NCI-H187 (cell line): ENCODE measurements at places on chromosomes 4 and X.
A peak's percentile ranks its signal among the peaks of the same experiment; 100 is the strongest.

DNA sequence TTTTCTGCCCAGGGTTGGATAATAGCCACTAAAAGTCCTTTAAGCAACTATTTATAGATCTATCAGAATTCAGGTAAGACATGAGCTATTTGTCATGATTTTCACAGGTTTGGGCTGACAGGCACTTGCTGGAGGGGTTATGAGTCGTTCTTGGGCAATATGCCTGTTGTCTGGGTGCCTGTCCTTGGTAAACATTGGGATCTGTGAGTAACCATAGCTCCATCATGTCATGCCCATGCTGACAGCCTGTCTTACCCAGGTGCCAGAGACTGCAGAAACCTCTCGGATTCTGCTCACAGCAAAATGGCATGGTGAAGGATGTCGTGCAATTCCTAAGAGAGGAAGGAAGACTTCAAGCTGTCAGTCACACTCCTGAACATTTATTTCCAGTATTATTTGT lies 116.0 kb upstream of the PUDP start:
- no peak for DNase-seq

DNA sequence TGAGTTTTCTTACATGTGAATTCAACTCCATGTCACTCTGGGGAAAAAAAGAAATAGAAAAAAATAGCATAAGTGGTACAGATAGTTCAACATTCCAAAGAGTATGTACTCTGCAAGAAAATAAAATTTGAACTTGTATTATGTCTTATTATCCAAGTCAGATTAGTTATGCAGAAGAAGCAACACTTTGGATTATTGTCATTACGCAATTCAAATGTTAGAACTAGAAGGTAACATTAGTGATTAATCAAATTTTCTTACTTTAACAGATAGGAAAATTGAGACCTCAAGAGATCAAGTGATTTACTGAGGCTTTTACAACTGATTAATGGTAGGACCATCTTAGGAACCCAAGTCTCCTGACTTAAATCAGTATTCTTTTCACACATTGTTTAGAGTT lies 159.1 kb downstream of the STIM2 start:
- no peak for DNase-seq

DNA sequence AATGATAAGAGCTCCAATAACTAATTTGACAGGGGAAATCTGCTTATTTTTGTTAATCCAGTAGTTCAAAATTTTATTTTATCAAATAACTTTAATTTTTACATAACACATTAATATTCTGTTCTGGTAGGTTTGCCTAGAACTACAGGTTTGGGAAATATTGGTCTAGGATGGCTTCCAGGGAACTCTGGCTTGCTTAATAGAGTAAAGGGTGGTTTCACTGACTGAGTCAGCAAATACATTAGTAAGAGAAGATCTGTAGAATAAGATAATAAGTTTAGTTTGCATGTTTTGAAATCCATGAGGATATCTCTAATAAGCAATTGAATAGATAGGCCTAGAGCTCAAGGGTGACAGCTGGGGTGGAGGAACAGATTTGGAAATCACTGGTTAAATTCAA lies 500.7 kb downstream of the ZNF674 start:
- no peak for DNase-seq

DNA sequence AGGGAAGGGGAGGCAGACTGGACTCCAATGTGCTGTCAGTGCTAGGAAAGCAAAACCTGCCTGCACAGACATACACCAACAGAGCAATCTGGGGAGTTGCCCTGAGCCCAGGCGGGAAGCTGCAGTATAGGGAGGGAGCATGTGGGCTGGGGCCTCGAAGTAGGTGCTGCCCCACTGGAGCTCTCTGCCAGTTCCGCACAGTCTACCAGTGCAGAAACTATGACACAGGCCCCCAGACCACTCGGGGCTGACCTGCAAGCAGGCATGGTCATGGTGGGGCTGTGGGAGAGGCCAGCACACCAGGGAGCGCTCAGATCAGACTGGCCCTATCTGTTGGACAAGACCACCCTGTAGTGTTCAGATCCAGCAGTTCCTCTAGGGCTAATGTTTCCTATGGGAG lies 344.1 kb upstream of the TRAM1L1 start:
- no peak for DNase-seq

DNA sequence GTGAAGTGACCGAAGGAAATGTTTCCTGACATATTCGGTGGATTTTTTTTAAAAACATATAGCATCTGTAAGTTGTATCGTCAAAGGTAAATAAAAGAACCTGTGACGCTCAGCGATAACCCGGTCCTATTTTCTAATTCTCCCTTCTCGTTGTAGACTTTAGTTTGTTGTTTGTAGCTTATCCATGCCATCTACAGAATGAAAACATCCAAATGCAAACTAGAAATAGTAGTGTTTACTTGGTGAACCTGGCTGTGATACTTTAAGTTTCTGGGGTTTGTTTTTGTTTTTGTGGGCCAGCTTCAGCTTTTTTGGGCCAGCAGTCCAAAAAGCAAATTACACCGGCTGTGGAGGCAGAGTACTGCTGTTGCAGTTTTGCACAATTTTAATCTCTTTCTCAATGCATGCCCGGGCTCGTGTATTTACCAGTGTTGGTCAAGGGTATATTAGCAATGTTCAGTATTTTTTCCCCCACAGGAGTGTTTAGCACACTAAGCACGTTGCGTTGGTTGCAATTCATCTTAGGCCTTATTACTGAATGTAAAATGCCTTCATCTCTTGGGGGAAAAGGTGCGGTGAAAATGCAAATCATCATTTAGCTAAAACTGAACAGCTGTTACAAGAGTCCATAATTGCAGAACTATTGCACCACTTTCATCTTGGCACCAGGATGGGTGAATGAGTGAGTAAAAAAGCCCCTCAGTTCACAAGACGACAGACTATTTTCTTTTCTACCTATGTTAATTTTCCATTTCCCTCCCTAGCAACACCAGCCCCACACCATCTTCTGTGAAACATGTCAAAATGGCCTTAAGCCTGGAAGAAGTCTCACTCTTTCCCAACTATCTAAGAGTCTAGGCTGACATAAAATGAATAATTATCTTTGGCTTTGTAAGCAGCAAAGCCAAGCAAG lies 1.7 kb upstream of the CNOT6L start:
- no peak for DNase-seq

DNA sequence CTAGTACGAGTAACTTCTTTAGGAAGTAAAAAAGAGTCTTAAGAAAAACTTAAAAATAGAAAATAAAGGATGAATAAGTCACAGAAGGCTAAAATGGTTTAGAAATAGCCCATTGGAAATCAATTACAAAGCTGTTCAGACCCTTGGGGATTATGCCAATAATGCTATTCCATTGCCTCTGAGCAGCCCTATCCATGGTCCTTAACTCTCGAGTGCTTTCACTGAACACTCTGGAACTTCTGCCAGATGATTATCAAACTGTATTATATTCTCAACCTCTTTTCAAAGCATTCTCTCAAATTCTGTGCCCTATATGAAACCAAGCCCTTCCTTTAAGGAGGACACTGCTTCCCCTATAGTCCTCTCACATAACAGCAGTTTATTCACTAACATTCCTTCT lies 17.0 kb downstream of the SLC9B1 start:
- no peak for DNase-seq

- no peak for DNase-seq
These were observed 9.3 kb upstream of the SEC24B start for GRCh38 chr4:109424093-109424841.

- DNase-seq = no peak
These were observed 6.3 kb upstream of the HAUS3 start for GRCh38 chr4:2248044-2248780.

- peak; percentile 49 for DNase-seq
These were observed 252.3 kb downstream of the NLGN4X start for GRCh38 chrX:5976332-5976731.

DNA sequence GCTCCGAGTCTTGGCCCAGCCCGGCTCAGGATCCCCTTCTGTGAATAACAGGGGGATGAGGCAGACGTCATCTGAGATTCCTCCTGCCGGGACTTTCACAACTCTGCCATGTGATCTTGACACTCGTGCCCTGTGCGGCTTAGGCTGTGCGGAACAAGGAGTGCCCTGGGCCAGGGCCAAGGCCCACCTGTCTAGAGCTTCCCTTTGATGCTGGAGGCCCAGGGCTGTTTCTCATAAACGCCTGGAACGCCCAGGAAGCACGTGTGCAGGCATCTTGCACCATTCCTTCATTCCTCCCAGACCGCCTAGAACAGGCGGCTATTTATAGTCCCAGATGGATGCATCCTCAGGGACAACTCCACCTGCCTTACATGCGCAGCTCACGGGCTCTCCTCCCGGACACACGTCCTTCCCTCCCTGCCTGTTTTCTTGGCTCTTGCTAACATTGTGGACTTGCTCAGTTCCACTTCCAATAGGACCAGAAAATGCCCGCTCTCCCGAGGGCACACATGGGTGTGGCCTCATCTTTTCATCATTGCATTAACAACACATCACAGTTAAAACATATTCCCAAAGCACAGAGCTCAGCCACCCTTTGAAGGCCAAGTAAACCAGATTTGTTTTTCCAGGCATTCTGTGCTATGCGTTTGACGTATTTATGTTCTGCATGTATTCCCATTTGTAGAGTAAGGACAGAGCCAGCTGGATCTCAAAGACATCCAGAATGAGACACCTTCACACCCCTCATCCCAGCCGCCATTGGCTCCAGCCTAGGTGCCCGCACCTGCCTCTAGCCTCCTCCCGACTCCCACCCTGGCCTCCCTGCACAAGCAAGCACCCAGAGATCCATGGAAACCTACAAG lies 57.2 kb downstream of the ABLIM2 start:
- DNase-seq = no peak

DNA sequence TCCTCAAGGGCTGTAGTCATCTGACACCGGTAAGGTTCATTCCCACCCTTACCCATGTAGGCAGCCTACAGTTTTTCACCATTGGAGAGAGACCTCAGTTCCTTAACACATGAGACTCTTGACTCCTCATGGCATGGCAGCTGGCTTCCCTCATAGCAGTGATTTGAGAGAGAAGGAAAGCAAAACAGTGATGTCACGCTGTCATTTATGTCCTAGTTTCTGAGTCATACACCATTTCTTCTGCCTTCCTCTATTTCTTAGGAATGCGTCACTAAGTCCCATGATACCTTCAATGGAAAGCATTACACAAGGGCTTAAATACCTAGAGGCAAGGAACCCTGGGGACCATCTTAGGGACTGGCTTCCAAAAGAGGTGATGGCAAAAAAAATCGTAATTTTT lies 226.1 kb downstream of the SPCS3 start:
- DNase-seq = no peak

DNA sequence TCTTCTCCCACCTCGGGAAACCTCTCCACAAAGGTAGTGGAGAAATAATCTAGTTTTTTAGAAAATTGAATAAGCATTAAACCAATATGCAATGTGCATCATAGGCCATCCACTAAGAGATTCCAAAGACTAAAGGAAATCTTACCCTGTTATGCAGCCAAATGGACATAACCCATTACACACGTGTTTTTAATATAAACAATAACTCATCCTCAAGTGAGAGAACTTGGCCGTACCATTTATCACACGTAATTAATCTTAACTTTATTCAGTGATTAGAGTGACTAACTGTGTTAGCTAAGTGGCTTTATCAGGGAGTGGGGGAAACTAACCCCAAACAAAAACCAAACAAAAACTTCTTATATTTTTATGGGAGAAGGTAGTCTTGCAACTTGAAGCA lies 57.8 kb downstream of the AFM start:
- DNase-seq = no peak

GRCh38 chr4:85688055-85688740 lies 213.2 kb downstream of the ARHGAP24 start:
- no peak for DNase-seq

DNA sequence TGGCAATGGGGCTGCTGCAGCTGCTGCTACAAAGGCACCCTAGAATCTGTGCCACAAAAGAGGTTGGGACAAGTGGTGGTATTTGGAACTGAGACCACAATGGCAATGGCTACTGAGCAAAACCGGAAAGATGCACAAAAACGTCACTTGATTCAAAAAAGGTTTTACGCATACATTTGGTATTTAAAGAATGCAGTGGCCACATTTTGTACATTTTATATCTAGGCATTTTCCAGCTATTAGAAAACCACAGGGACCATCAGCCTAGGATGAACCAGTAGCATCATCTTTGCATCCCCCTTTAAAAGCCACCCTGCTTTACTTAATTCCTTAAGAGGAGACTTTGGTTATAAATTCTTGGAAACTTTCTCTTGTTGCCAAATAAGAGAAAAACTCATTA lies 104.8 kb upstream of the CXCL13 start:
- no peak for DNase-seq

GRCh38 chr4:109410226-109410625 lies 23.4 kb upstream of the SEC24B start:
- no peak for DNase-seq

GRCh38 chr4:185955151-185955770 lies 113.7 kb upstream of the TLR3 start:
- no peak for DNase-seq

- DNase-seq = no peak
These were observed 51.1 kb downstream of the LEF1 start for GRCh38 chr4:108117418-108118182.

- no peak for DNase-seq
These were observed 29.0 kb upstream of the C4orf50 start for GRCh38 chr4:6047130-6047673.

DNA sequence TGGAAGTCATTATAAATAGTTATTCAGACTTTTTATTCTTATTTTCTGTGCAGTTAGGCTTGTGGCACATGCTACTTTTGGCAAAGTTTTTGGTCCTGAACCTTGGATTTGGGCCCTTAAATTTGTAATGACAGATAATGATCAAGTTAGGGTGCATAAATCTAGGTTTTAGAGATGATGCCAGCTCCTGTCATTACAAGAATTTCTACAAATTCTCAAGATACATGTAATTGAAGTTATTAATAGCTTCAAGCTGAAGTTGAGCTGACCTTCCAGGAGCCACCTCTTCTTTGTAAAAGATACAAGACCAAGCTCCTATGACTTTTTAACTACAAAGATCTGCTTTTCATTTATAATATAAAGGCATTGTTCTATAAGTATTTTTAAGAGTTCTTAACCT lies 255.6 kb upstream of the UGT8 start:
- no peak for DNase-seq

- DNase-seq = no peak
These were observed 439.1 kb downstream of the INPP4B start for GRCh38 chr4:142406917-142407501.

DNA sequence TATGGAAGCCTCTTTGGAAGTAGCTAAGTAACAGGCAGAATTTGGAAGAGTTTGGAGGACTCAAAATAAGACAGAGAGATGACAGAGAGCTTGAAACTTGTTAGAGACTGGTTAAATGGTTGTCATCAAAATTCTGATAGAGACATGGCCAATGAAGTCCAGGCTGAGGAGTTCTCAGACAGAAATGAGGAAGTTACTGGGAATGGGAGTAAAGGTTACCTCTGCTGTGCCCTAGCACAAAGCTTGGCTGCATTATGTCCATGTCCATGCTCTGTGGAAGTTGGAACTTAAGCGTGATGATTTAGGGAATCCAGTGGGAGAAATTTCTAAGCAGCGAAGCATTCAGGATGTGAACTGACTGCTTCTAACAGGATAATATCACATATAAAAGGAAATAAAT lies 146.2 kb upstream of the NDST4 start:
- no peak for DNase-seq

- no peak for DNase-seq
These were observed 104.5 kb downstream of the APOOL start for GRCh38 chrX:85108165-85108564.

GRCh38 chr4:12359420-12359819 lies 930.7 kb upstream of the HS3ST1 start:
- no peak for DNase-seq

- no peak for DNase-seq
These were observed 71.9 kb upstream of the FAM9A start for GRCh38 chrX:8873102-8873501.

GRCh38 chr4:34720571-34720970 lies 1523.7 kb downstream of the ARAP2 start:
- no peak for DNase-seq

GRCh38 chrX:15177316-15177715 lies 92.6 kb downstream of the ASB9 start:
- no peak for DNase-seq
